ENCODE measurements at places on chromosomes 7 and 10. TPM values are rescaled to one million over a fixed set of nuclear protein-coding genes. Genes with fewer than 3 reads are reported as not detected.

The TAS2R4 gene
- total RNA-seq = 1.7 TPM

The PIK3AP1 gene
- total RNA-seq = not detected

The ING3 gene
- total RNA-seq = 17.0 TPM

The GSTO2 gene
- 3.8 TPM for total RNA-seq

The DENND11 gene
- total RNA-seq = 7.7 TPM

The TMEM184A gene
- total RNA-seq = not detected

The FGL2 gene
- 29.9 TPM for total RNA-seq

The C7orf57 gene
- not detected for total RNA-seq

The PLPP4 gene
- 1.2 TPM for total RNA-seq

The DPCD gene
- total RNA-seq = 59.6 TPM
